Stimulated activated CD8-positive, alpha-beta memory T cell treated with anti-CD3 and anti-CD28 coated beads, Interleukin-7, amount 100 ng/mL, for 4 hours (primary cell): ENCODE measurements at places on chromosomes 16 and 17.

- no peak for DNase-seq
These were observed 412.5 kb downstream of the CA10 start for GRCh38 chr17:51745993-51746392.

DNA sequence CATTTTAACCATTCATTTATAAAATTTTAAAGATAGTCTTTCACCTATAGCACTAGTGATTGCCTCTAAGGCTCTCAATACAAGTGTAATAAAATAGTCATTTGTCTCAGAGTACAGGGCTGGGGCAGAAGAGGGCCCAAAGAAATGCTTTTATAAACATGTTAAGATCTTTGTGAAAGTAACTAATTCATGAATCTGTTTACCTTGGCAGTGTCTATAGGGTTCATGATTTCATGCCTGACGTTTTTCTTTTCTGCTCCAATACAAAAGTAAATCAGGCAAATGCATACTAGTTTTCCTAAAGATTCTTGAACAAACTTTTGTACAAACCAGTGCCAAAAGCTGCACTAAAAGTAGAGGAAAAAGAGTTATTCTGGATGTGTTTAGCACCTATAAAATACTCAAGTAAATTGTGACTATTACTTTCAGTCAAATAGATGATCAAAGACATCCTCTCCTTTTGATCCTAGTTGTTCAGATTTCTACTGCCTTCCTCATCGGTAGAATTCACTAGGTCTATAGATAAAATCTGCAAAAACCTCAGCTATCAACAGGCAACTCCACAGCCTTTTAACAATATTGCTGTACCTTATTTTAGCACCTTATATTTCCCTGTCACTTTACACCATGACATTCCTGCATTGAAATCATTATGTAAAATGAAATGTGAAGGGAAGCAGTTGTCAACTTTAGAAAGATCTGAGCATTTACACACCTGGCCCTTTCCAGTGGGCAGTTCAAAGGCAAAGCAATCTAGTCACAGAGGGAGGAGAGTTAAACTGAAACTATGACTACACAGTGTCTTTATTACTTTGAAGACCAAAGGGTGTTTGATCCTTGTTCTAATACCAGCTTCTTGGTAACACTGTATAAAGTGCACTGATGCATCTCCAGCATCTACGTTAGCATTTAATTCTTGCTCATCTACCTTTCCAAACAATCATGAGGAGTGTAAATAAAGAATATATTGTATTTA is 100.0 kb upstream of the MED13 start:
- DNase-seq, result no peak

DNA sequence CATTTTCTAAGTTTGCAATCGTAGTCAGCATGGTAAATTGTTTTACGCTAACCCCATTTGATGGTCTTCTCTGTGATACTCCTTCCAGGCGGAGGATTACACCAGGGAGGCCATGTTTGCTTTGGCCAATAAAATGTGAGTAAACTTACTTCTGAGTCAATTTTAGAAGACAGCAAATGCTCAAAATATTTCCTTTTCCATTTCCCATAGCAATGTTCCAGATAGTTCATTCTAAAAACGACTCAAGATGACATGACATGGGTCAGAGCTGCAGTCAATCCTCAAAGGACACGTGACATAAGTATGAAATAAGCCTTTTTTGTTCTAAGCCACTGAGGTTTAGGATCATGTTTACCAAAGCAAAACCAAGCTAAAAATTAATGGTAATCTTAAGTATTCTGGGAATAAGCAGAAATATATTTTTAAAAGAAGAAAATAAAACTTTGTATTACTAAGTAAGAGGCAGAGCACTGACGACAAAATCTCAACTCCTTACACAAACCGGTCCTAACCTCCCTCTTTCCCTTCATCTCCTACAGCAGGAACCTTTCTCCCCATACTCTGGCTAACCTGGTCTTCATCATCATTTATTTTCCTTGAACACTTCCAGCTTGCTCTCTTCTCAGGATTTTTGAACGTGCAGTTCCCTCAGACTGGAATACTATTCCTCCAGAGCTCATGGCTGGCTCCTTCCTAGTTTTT is 266.2 kb downstream of the CEP112 start:
- DNase-seq, result no peak

- no peak for DNase-seq
These were observed 6.1 kb downstream of the PECAM1 start for GRCh38 chr17:64384253-64385186.

GRCh38 chr17:41722231-41722630 is 10.1 kb downstream of the GAST start:
- DNase-seq, result no peak

GRCh38 chr17:52027620-52028295 is 130.8 kb downstream of the CA10 start:
- no peak for DNase-seq

- DNase-seq, result no peak
These were observed 11.0 kb upstream of the ZNHIT3 start for GRCh38 chr17:36475346-36475970.

DNA sequence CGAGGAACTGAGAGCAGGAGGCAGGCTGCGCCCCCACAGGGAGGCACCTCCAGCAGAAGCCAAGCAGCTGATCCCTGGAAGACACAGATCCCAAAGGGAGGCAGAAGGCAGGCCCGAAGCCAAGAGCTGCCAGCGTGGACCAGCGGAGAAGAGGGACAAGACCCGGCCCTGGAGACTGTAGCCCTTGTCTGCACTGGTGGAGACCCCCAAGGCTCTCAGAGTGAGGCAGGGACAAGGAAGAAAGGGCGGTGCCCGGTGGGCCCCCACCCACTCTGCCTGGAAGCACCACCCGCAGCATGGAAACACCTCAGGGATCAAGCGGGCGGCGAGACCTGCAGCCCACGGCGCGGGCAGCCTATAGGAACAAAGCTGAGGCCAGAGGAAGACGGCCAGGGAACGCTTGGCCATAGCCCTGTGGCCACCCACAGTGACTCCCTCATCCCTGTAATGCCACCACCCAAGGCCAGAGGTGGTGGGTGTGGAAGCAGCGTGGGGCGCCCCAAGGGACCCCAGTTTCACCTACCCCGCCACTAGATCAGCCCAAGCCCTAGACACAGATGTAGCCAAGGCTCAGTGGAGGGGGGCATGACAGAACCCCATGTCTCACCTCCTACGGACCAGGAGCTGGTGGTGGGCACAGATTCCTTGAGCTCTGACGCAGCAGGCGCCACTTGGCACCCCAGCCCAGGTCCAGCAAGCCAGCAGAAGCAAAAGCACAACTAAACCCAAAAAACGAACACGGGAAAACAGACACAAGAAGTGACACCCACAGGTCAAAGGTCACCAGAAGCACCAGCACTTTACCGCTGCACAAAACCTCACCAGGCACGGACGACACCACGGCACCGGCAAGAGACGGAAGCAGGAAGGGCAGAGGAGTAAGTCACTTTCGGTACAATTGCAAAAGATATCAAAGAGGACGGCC is 2.9 kb upstream of the SIRT7 start:
- DNase-seq, result no peak

DNA sequence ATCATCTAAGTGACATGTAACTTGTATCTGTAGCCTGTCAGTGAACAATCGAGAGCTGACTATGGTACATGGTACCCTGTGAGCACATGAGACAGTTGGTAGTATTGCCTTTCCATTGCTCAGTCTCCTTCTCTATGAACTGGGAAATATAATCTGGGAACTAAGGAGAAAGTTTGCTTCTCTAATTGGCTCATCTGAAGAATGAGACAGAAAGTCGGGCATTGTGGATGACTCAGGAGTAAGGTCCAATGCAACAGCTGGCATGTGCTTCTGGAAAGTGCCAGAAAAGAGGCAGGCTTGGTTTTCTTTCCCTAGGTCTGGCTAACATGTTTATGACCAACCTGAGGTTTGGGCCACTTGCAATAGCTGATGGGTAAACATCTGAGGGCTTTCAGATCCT is 51.9 kb downstream of the ZZEF1 start:
- no peak for DNase-seq

GRCh38 chr17:19716108-19717030 is at the start of gene SLC47A2:
Gene SLC47A2, minus strand, starts transcription at chr17:19716584. Its CDS starts 29 bp downstream, at chr17:19716555.
- no peak for DNase-seq

GRCh38 chr17:73478768-73479424 is 165.3 kb downstream of the SDK2 start:
- DNase-seq, result no peak

- DNase-seq, result no peak
These were observed 10.1 kb upstream of the TMEM98 start for GRCh38 chr17:32917842-32918241.

DNA sequence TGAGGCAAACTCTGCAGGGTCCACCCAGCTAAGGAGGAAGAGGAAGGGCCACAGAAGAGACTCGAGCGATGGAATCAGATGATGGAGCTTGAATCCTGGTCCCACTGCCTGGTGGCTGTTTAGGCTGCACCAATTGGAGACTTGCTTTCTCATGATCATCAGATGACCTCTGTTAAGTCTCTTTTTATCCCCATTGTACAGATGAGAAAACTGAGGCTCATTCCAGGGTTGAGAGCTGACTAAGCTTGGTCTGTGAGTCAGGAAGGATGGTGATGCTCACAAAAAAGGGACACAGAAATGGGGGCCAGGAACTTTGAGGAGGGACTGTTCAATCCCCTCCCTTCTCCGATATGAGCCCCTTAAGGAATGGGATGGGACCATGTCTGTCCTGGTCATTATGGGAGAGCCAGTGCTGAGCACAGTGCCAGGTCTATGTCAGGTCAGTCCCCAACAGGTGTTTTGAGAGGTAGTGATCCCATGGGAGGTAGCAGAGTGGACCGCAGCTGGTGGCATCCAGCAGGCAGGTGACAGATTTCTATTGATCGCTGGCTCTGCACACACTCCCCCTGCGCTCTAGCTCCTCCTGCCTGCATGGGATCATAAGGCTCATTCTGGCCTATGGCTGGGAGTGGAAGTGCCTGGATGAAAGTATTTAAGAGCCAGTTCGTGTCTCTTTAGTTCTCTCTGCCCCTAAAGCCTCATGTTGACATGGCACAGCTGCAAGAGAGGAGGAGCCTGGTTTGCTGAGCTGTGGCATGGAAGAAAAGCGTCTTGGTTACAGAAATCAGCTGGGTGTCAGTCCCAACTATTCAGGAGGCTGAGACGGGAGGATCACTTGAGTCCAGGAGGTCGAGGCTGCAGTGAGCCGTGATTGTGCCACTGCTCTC is 27.2 kb downstream of the SNX20 start:
- no peak for DNase-seq

DNA sequence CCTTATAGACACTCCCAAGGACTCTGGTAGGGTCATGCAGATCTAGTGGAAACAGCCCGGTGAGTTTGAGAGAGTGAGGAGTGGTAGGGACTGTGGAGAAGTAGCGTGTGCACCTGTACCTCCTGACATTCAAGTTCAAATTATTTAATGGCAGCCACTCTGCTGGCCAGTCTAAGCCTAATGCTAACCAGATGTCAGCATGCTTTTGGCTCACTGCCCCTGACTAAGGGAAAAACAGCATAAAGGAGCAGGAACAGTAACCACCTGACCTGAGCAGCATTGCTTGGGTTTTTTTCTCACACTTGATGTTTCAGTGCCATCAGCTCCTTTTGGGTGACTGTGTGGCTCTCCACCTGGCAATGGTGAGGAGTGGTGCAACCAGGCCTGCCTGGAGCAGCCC is 23.8 kb upstream of the SLC12A3 start:
- no peak for DNase-seq

- DNase-seq, result peak; percentile 60
These were observed 1.9 kb downstream of the GPR142 start for GRCh38 chr17:74369221-74369620.

- no peak for DNase-seq
These were observed 571 bp downstream of the CAVIN1 start for GRCh38 chr17:42422412-42422957.

DNA sequence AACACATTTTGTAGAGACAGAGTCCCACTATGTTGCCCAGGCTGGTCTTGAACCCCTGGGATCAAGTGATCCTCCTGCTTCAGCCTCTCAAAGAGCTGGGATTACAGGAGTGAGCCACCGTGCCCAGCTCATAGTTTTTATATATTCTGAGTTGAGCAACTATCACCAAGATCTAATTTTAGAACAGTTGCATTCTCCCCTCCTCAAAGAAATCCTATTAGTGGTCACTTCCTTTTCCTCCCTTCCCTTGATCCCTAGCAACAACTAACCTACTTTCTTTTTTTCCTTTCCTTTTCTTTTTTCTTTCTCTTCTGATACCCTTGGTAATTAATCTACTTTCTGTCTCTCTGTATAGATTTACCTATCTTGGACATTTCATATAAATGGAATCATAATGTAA is 61.5 kb upstream of the B4GALNT2 start:
- DNase-seq, result no peak

- peak; percentile 96 for DNase-seq
These were observed at the start of the genes RANBP10 and TSNAXIP1 for GRCh38 chr16:67806428-67807147. Gene RANBP10, minus strand, starts transcription at chr16:67806560. Its CDS starts 24 bp downstream, at chr16:67806536. Gene TSNAXIP1, plus strand, starts transcription at chr16:67806889. Its CDS starts 261 bp downstream, at chr16:67807150.

- DNase-seq, result no peak
These were observed 747 bp upstream of the LHX1 start for GRCh38 chr17:36936455-36937000.

GRCh38 chr16:50316848-50317630 is 50.7 kb downstream of the ADCY7 start:
- no peak for DNase-seq

DNA sequence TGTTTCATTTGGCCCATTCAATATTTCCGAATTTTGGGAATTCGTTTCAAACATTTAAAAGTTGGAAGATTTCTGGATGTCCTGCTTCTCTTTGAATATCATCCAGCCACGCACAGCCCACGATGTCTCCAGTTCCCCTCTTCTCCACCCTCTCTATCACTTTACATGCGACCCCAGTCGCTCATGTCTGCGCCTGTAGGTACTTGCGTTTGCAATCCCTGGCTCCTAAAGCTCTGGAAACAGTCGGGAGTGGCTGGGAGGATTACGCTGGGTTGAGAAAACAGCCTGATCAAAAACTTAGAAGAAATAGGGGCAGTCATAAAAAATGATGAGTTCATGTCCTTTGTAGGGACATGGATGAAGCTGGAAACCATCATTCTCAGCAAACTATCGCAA is 1.5 kb upstream of the SBK1 start:
- no peak for DNase-seq

- no peak for DNase-seq
These were observed 65.5 kb downstream of the IRX5 start for GRCh38 chr16:54996186-54996585.

DNA sequence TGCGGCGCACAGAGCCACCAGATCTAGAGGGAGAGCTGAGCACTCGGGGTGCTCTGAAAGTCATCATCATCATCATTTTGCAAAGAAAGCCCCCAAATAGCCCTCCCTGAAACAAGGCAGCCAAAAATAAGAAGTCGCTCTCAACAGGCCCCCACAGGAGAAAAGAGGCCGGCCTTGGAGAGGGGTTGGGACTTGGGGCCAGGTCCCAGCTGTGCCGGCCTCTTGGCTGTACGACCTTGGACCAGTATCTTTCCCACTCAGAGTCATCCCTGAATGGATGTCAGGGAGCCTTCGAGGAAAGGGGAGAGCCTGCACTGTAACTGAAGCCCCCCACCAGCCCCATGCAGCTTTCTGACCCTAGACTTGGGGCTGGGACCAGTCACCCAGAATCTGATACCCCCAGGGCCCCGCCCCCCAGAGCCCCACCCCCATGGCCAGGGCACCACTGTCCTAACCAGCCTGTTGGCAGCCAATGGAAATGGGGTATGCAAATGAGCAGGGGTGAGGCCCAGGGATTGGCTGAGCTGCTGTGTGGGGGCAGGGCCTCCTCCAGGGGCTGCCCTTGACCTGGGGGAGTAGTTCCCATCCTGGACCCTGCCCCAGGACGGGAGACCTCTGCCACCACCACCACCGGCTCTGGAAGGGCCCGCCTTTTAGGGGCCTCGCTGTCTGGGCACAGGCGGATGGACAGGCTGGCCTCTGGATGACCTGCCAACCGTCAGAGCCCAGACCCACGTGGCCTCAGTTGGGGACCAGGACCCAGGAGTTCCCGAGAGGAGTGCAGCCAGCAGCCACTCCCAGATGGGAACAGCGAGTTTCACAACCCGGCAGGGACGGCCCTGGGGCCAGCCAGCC is 15.4 kb downstream of the ZFPM1 start:
- DNase-seq, result no peak

- no peak for DNase-seq
These were observed 69.4 kb upstream of the LHX1 start for GRCh38 chr17:36867716-36868341.
